ENCODE measurements at places on chromosomes 16 and 17.

- no peak for DNase-seq
Observed at GRCh38 chr16:85940214-85940613, 41.3 kb downstream of the IRF8 start.

GRCh38 chr17:33657181-33657580, 364.1 kb upstream of the ASIC2 start:
- no peak for DNase-seq

- DNase-seq: peak; percentile 81
Observed at GRCh38 chr16:29700253-29700987, 21.4 kb downstream of the QPRT start.

GRCh38 chr17:33785281-33785680, 469.8 kb upstream of the CCL2 start:
- DNase-seq: no peak

- DNase-seq: no peak
Observed at GRCh38 chr17:45753645-45754225, 30.4 kb upstream of the CRHR1 start.
